ENCODE measurements at places on chromosomes 2 and 18. TPM values are rescaled to one million over a fixed set of nuclear protein-coding genes. Genes with fewer than 3 reads are reported as not detected.

DNA sequence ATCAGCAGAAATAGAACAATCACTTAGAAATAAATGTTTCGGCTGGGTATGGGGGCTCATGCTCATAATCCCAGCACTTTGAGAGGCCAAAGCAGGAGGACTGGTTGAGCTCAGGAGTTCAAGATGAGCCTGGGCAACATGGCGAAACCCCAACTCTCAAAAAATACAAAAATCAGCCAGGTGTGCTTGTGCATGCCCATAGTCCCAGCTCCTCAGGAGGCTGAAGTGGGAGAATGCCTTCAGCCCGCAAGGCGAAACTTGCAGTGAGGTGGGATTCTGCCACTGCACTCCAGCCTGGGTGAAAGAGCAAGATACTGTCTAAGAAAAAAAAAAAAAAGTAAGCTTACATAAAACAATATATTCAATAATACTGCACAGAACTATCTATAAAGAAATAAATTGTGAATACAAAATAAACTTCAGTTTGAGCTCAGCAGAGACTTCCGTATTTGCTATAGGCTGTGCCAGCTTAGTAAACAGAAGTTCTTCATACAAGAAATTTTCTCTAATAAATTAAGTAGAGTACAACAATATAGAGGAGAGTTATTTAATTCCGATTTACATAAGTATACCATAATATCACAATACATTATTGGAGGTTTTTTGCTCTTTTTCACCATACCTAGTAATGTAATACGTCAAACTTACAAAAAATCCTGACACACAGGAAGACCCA is 43.6 kb downstream of the SRBD1 start:
- no peak for DNase-seq

DNA sequence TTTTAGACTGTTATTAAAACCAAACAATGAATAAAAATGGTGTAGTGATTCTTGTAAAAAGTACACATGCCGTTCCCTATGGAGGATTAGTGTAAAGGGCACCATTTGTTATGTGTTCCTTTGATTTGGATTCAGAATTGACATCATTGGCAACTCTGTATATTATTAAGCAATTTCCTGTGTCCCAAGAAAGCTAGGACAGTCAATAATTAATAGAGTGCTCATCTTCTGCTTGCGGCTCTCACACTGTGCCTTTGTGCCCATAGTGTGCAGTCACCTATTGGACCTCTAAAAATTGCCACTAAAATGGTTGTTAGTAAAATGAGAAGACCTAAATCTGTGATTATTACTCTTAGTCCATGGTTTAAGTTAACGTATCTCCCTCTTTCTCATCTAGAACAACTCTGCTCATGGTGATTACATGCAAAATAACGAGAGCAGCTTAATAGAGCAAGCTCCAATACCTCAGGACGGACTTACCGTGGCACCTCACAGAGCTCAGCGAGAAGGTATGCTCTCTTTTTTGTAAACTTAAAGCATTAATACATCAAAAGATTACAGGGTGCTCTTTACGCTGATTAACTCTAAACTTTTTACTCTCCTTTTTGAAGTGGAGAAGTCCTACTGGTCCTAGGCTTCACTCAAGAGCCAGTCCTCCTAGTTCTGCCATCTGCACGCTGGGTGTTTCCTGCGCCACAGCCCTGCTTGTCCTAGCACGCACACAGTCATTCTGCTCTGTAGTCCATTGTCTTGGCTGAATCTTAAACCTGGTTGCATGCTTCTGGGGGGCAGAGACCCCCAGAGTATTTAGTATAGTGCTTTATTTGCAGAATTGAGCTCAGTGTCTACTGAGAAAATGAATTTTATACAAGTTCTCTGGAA is 16.7 kb downstream of the ZCCHC2 start:
- DNase-seq = no peak

- DNase-seq = no peak
Measured at GRCh38 chr18:34709104-34709503, 994 bp upstream of the DTNA start.

GRCh38 chr2:105737980-105738657 is 6.6 kb upstream of the NCK2 start:
- DNase-seq = no peak

DNA sequence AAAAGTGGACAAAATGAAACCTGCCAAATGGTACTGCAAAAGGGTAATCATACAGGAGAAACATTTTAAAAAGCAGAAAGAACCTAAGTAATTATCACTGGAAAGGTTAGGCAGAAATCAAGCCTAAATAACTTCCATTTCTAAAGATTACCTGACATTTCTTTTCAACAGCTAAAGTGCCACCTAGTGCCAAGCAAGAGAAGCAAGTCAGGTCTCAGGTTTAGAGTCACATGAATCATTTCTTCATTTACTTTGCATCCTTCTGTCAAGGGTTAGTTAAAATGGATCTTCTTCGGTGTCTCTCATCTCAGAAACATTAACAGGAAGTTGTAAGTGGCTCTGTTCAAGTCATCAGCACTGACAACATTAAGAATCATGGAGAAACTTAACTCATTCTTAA is 90.3 kb downstream of the AKAIN1 start:
- DNase-seq = no peak

DNA sequence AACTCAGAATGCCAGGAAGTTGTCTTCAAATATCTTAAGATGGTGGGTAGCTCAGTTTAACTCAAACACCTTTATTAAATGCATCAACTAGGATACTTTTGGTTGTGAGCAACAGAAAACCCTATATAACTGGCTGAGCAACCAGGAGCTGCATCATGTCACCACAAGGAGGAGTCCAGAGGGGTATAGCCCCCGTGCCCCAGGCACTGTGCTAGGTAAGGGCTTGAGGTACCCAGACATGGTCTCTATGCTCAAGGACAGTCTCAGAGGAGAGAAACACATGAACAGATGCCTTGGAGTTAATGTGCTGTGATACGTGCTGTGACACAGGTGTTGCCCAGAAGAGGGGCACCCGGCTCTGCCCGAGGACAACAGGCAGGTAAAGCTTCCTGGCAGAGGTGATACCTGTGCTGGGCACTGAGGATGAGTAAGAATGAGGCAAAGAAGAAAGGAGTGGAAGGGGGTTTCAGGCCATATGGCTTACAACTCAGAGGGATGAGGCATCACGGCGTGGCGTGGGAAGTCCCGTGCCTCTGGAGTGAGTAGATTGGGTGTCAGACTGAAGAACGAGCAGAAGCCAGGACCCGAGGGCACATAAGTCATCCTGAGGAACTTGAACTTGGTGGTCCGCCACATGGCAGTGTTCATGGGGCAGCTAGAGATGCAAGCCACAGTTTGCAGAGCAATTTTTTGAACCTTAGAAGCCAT is 32.0 kb upstream of the CAB39 start:
- DNase-seq = no peak

The SCN3A gene
- not detected for total RNA-seq

Data from activated CD4-positive, alpha-beta memory T cell treated with anti-CD3 and anti-CD28 coated beads, Interleukin-2, amount 10 ng/mL, durations not matched to agents 7 days and 5 days (primary cell).